ENCODE measurements at places on chromosomes 16 and 17.
A peak's percentile ranks its signal among the peaks of the same experiment; 100 is the strongest.

GRCh38 chr17:7486181-7486580 lies 2.0 kb downstream of the POLR2A start:
- DNase-seq, result no peak

DNA sequence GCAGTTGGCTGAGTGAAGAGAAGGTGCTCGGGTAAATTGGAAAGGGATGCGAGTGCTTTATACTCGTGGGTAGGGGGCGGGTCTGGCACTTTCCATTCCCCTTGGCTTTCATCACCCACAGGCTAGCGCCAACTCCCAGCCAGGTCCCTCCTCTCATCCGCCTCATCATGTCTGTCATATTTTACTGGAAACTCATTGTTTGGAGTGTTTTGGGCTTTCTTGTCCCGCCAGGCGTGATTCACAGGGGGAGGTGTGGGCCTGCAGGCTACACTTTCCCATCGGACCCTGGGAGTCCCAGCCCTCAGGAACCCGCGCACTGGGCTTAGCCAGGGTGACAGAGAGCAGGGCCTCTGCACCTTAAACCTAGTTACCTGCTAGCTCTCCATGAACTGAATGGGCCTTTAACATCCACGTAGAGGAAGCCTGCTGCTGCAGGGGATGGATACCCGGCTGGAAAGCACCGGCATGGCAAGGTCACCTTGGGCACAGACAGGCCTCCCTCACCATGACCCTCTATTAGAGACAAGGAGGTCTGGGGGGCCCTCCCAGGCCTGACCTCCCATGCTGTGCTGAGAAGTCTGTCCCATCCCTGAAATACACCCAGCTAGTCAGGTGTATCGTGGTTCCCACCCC lies at the start of gene KRT14:
KRT14 (minus strand) TSS at position 33 of the 633 bp plus-strand sequence. CDS start 61 bp downstream, outside the sequence.
- DNase-seq, result no peak

GRCh38 chr17:49928126-49928800 lies 40.7 kb upstream of the DLX4 start:
- DNase-seq, result no peak

- DNase-seq, result no peak
Observed at GRCh38 chr16:3868556-3868955, 12.0 kb downstream of the CREBBP start.

- no peak for DNase-seq
Observed at GRCh38 chr16:22183335-22183734, 21.0 kb downstream of the SDR42E2 start.

- DNase-seq, result no peak
Observed at GRCh38 chr16:79914961-79915720, 314.6 kb upstream of the MAF start.

- peak; percentile 32 for DNase-seq
Observed at GRCh38 chr17:16987830-16988601, 16.1 kb upstream of the TNFRSF13B start.

GRCh38 chr16:12758031-12758669 lies 45.5 kb downstream of the CPPED1 start:
- DNase-seq, result no peak

GRCh38 chr17:62405451-62405850 lies 18.2 kb upstream of the METTL2A start:
- DNase-seq, result no peak

- DNase-seq, result no peak
Observed at GRCh38 chr17:74404789-74405188, 27.1 kb upstream of the GPRC5C start.

- DNase-seq, result no peak
Observed at GRCh38 chr16:14606102-14606501, 24.0 kb downstream of the PARN start.

- DNase-seq, result no peak
Observed at GRCh38 chr16:73280388-73280787, 232.5 kb upstream of the ZFHX3 start.

GRCh38 chr17:2090804-2091534 lies 36.1 kb downstream of the HIC1 start:
- no peak for DNase-seq

- DNase-seq, result no peak
Observed at GRCh38 chr17:42692489-42692888, 10.2 kb downstream of the CNTNAP1 start.

DNA sequence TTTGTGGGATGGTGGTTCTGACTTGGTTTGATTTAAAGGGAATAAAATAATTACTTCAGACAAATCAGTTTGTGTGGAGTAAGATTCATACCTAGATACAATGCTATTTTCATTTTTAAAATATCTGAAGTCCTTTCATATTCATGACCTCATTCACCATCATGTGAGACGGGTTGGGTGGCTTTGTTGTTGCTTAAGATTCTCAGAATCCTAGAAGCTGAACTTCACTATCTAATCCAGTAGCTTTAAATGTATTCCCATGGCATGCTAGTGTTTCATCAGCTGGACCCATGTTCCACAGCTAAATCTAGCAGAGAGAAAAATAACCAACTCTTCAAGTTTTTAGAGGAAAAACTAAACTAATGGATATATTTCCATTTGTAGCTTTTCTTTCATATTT lies 2.7 kb upstream of the AMFR start:
- DNase-seq, result no peak

DNA sequence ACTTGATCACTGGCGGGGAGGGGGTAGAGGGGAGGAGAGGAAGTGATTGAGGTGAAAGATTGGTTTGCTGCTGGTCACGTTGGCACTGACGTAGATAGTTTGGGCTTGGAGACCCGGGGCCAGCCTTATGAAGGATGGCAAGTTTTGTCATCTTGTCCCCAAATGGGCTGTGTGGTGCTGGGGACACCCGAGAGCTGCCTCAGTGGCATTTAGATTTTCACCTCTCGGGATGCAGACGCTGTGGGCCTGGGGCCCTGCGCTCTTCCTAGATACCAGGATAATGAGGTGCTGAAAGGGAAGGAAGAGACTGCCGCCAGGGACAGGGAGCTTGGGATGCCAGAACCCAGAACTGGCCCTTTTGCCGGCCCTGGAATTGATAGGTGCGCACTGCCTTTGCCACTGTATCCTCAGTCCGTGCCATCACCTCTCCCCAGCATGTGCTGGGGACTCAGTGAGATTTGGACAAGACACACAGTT lies 1.4 kb upstream of the SOCS3 start:
- no peak for DNase-seq

GRCh38 chr16:17949141-17949981 lies 387.2 kb downstream of the NPIPA8 start:
- no peak for DNase-seq

GRCh38 chr17:50111673-50112655 lies 16.8 kb downstream of the PDK2 start:
- DNase-seq, result no peak

- DNase-seq, result no peak
Observed at GRCh38 chr17:9402590-9403199, 172.9 kb downstream of the STX8 start.

- DNase-seq, result no peak
Observed at GRCh38 chr17:5789528-5789927, 205.2 kb upstream of the NLRP1 start.

DNA sequence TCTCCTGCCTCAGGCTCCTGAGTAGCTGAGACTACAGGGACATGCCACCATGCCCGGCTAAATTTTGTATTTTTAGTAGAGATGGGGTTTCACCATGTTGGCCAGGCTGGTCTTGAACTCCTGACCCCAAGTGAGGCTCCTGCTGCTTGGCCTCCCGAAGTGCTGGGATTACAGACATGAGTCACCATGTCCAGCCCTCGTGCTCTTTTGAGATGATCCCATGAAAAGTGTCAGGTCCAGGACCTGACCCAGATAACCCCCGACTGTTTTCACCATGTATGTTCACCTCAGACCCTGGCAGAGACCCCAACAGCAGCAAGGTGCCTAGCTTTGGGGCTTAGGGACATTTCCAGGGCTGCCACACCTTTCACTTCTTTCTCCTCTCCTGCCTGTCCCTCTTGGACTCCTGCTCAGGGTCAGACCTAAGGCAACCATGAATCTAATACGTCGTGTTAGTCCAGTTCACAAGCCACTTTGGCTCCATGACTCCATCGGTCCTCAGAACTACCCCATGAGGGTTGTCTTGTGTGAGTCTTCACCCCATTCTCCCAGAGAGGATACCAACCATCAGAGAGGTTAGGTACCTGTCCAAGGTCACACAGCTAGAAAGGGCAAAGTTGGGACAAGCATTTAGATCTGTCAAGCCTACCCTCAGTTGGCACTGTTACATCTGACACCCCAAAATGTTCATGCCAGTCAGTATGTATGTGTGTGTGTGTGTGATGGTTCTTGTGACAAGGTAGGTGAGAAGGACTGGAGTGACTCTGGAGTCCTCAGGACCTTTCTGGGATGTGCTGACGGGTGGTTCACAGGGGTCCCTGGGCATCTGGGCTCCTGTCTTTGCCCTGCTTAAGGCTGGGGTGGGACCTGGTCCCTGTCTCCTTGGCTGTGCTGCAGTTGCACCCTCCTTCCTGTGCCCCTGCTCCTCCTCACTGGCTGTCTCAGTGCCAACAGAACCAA lies 23.1 kb upstream of the MAP3K14 start:
- DNase-seq, result no peak

DNA sequence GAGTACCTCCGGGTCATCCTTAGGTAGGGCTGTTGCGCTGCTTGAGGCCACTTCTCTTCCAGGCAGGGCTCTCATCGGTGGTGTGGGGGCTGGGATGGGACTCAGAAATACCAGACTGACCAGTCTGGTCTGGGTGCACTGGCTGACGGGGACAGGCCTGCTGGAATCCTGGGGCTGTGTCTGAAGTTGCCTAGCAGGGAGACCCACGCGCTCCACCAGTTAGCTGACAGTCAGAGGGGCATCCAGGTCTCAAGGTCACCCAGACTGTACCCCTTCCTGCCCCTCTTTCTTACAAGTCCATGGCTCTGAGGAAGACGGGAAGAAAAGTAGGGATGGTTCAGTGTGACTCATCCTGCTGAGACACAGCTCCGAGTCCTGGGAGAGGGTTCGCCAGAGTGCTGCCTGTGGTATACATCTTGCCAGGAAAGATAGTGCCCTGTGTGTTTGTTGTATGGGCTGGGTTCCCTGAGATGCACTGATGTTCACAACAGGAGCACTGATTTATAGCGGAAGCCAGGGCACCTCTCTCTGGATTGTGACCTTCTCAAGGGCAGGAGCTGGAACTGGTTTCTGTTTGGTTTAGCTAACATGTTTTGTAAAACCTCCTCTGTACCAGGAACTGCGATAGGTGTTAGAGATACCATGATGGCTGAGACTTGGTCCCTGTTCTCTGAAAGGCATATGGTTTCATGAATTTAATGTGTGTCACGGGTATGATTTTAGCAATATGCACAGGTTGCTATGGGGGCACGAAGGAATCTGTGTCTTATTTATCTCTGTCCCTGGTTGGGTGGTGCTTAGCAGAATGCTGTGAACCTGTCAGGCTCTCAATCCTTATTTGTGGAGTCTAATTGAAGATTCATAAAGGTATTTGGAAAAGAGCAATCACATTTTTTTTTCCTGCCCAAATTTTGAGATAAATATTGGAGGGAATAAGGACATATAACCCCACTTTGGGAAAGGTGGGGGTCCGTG lies 97.5 kb downstream of the OR1D5 start:
- no peak for DNase-seq

- no peak for DNase-seq
Observed at GRCh38 chr17:66576473-66576872, 258.4 kb upstream of the CACNG5 start.

- no peak for DNase-seq
Observed at GRCh38 chr16:4515611-4516233, 22.9 kb downstream of the CDIP1 start.
